ENCODE measurements at places on chromosomes 6 and 20.
A peak's percentile ranks its signal among the peaks of the same experiment; 100 is the strongest.

DNA sequence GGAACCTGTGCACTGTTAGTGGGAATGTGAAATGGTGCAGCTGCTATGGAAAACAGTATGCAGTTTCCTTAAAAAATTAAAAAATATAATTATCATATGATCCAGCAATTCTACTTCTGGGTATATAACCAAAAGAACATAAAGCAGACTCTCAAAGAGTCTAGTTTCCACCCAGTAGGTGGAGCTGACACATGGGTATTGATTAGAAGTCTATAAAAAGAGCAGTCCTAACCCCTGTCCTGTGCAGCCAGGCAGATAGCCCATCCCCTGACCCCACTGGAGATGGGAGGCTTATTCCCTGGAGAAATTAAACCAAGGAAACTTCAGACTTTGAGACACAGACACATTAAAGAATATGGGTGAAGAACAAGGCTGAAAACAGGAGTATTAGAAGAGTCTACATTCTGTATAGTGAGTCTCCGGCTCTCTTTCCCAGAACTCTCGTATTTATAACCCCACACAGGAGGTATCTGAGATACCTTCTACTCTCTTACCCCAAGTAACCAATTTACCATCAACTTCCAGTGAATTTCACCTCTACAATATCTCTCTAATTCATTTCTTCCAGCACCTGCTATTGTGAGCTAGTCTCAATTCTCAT, 92.3 kb downstream of the SEL1L2 start:
- peak; percentile 48 for DNase-seq

- no peak for DNase-seq
These were observed 89.2 kb upstream of the HIVEP1 start for GRCh38 chr6:11922901-11923300.

GRCh38 chr6:158323561-158323958, 11.3 kb downstream of the TULP4 start:
- DNase-seq, result no peak

DNA sequence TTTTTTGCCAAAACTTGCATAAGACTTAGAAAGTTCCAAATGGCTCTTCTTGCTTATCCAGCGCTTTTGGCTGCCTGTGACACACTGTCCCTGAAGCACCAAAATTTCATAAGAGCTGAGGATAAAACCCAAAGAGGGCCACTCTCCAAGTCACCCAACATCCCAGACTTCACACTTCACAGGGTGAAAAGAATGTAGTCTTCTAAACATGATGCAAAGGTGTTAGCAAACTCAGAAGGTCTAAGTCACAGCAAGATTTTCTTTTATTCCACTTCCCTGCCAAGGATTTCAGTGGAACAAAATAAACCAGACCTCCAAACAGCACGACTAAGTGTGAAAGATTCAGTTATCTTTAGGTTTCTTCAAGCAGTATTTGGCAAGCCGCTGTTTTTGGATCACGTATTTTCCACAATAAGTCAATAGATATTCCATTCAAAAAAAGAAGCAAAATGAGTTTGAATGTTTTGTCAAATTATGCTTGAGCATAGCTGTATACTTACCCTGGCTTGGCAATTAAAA, 44.6 kb upstream of the CD93 start:
- DNase-seq, result no peak

DNA sequence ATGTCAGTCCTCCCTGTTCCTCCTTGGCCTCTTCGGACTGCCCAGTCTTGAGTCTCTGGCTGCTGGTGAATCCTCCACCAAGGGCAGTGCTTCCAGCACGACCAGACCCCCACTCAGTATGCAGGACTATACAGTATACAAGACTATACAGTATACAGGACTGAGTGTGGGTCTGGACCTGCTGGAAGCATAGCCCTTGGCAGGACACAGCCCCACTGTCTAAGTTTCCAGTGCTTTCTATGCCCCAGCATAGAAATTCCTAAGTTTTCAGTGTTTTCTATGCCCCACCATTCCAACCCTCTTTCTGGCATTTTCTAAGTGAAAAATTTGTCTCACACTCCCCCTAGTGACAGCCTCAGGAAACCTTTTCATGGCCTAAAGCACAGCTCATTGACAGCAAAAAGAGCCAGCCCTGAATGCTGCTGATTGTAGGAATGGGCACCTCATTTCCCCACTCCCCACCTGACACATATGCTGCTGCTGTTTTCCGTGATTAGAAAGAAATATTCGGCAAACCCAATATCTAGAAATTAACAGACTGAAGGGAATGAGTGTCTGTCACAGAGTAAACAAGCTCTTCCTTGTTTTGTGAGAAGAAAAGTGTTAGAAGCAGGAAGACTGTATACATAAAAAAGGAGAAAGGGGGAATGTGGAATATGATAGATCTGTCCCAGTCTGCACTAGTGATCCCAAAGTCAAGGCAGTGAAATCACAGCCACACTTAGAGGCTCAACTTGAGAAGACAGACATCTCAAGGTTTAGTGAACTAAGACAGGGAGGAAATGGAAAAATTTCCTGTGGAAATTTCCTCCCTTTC, 206.9 kb downstream of the IBTK start:
- DNase-seq, result peak; percentile 58

- peak; percentile 17 for DNase-seq
These were observed 50.7 kb downstream of the CLIC5 start for GRCh38 chr6:45965007-45965406.

DNA sequence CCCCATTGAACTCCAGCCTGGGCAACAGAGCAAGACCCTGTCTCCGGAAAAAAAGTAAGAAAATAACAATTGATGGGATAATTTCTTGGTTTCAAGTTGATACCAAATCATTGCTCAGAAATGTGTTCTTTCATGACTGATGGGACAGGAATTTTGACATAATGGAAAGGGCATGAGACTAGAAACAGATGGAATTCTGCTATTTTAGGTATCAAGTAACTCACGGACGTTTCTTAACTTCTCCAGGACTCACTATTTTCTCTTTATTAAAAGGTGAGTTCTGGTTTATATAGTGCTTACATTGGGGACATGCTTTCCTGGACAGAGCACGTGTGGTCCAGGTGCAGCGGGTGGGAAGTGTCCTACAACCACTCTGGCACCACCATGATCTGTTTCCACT, 6.0 kb upstream of the DSP start:
- DNase-seq, result peak; percentile 68

DNA sequence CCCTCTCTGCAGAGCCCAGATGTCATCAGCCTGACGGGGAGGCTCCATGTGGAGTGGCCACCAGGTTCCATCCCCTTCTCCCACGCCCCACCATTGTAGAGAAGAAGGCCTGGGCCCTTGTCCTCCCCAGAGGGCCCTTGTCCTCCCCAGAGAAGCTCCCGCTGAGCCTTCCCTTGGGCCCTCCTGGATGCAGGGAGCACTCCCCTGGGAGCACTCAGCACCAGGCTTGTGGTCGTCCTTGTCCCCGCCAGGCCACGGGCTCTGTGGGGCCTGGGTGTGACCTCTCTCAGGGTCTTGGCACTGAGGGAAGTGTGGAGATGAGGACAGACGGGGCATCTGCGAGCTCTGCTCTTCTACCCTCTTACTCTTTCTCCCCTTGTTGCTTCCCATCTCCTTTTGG, 83.4 kb upstream of the NNAT start:
- no peak for DNase-seq

DNA sequence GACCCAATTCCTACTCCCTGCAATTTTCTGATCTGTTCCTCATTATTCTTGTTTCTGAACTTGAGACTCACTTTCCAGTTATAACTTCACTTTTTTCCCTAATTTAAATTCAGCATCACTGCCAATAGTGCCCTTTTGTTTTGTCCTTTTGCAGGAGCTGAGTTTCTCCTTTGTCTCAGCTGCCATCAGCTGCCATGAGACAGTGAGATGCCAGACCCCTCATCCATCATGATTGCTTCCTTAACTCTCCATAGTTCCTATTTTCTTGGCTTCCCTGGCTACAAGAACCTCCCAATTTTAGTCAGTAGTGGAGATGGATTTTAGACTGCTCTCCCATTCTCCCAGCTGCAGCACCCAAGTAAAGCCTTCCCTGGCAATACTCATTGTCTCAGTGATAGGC, 518.1 kb downstream of the HDGFL1 start:
- DNase-seq, result no peak

DNA sequence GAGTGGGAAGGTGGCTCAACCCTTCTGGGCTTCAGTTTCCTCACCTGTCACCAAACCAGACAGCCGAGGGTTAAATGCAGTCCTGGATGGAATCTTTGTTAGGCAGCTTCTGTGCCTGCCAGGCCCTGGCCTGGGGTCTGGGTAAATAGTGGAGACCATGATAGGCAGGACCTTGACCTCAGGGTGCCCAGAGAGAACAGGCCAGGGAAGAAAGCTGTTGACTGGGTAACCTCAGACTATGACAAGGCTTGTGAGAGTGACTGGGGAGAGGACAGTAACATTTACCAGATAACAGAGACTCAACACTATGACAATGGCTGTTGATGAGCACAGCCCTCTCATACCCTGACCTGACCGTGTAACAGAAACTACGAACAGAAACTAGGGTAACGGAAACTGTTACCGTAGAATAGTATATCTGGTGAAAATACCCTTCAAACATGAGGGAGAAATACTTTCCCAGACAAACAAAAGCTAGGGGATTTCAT, 218.3 kb downstream of the PREX1 start:
- DNase-seq, result no peak

Measured in GM03348 (cell line).